CD8-positive, alpha-beta memory T cell (primary cell): ENCODE measurements at places on chromosomes 7 and 10.
A peak's percentile ranks its signal among the peaks of the same experiment; 100 is the strongest.

DNA sequence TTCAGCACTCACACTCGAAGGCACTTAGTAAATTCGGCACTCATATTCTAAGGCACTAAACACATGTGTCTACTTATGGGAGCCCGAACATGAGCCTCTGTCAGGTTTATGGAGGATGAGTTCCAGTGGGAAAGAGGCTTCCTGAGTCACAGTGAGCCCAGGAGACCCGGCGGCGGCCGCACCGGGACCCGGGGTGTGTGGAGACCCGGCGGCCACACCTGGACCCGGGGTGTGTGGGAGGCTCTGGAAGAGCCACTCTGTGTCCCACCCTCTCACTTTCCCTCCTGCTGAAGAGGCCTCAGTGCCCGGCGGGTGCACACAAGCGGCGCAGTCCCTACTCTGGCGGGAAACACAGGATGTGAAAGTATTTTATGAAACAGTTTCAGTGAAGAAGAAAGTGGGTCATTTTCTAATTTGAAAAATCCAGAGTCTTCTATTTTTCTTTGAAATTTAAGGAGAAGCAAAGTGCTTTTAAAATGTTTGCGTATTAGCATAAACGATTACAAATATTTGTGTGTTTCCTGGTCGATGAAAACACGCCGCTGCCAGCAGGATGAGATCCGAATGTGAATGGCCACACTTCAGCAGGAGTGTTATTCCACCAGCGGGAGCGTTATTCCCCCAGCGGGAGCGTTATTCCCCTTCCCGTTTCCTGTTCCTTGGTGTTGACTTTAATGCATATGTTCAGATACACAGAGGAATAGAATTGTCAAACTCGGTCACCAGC is 625.1 kb downstream of the DNAJB6 start:
- no peak for DNase-seq

GRCh38 chr7:1121886-1122831 is 34.2 kb downstream of the GPER1 start:
- no peak for DNase-seq

GRCh38 chr7:20681258-20681882 is 65.9 kb downstream of the ABCB5 start:
- no peak for DNase-seq

DNA sequence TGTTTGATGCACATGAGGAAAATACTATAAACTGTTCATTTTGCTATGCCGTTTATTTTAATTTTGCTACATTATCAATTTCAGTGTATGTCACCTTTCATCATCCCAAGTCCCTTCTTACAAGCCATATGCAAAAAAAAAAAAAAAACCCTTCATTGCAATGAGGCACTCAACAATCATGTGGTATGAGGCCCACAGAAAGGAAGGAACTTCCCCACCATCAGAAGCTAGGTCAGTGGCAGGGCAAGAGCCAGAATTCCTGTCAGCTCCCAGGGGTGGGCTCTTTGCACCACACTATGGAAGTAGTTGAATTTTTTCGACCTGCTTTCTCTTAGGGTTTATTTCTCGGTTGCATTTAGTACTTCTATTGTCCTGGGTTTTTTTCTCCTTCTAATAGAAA is 75.4 kb downstream of the NOC3L start:
- DNase-seq: no peak

GRCh38 chr7:8190119-8190895 is 71.7 kb downstream of the ICA1 start:
- peak; percentile 41 for DNase-seq

DNA sequence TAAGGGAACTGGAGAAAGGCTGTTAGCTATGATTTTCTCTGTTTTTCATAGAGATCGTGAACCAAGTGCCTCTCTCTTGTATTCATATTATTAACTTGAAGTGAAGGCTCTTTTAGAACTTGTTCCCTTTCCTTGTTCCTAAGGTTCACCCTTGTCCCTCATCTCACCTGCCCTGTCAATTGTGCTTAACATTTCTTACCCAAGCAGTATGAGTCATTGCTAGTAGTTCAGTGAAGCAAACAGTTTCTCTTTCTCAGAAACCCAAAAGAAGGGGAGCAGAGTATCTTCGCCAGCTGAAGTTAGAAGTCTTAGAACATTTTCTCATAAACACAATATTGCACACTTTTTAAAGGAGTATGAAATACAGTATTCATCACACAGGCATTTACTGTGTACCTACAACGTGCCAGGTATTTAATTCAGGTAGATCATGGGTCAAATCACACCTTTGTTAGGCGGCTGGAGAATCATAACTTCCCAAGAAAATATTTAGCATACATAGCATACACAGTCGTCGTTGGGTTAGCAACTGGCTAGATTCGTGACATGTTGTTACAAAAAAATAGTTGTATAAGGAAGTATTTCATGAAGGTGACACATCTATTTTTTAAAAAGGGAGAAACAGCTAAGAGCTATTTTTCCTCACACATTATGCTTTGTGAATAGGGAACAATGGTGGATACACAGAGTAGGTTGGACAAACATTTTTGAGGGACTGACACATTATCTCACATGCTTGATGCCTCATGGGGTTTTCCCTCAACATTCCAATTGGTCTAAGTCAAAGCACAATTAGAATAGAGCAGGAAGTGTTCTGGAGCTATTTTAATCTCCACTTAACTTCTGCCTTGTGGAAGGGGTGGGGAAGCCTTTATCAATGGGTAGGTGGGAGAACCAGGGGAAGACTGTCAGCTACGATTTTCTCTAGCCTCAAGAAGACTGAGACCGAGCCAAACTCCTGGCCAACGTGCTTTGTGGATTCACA is 13.2 kb downstream of the HDAC9 start:
- DNase-seq: no peak

DNA sequence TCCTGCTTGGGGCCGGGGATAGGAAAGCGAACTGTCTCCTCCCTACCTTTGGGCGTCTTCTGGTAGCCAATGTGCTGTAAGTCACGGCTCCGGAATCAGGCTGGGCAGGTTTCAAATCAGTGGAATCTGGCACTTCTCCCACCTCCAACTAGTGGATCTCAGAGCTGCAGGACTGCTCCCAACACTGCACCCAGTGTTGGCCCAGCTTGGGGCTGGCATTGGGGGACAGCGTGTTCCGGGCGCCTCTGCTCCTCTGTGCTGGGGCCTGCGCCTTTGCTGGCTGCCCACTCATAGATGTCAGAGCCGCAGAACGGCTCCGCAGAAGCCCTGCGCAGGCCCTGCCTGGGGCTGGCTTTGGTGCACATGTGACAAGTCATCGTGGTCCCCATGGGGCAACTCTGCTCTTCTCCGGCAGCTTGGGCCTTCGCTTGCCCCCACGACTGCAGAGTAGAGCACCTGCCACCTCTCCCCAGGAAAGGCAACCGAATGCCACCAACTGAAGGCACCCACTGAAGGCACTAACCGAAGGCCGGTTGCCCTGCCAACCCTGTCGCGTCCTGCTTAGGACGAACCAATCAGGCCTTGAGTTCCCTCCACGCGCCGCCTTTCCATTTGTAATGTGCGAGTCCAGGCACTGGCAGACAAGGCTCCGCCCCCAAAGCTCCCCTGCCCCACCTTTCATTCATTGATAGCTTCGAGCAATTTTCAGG is 85.5 kb upstream of the ABI1 start:
- no peak for DNase-seq

GRCh38 chr7:52695973-52696595 is 339.3 kb upstream of the POM121L12 start:
- no peak for DNase-seq

DNA sequence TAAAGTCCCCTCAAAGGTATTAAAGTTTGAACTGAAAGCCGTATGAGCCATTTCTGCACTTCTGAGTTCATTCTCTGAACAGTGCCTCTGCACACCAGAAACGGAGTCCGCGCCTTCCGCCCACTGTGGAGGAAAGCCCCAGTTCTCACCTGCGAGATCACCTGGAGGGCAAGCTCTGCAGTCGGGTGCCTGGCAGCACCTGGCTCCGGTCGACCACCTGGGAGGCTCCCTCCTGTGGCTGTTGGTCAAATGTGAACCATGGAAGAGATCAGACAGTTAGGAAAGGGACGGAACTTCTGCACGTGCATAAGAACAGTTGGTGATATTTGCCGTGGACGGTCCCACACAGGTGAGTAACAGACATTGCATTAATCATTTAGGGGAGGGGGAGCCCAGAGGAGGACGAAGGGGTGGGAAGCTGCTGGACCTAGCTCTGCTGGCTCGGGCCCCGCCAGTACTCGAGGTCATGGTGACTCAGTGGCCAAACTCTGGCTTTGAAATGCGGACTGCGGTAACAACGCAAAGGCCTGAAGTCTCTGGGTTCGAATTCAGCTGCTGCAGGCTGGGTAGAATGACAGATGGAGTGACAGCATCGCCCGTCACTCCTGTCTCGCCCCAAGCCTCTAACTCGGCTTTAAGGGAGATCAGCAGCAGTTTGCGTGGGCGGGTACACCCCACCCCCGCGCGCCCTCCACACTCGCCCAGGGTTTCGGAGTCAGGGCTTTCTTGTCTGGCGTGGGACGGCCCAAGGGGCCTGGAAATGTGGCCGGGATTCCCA is 1.7 kb upstream of the DPYSL4 start:
- no peak for DNase-seq

- DNase-seq: no peak
Measured at GRCh38 chr10:1687190-1687589, 50.1 kb downstream of the ADARB2 start.

DNA sequence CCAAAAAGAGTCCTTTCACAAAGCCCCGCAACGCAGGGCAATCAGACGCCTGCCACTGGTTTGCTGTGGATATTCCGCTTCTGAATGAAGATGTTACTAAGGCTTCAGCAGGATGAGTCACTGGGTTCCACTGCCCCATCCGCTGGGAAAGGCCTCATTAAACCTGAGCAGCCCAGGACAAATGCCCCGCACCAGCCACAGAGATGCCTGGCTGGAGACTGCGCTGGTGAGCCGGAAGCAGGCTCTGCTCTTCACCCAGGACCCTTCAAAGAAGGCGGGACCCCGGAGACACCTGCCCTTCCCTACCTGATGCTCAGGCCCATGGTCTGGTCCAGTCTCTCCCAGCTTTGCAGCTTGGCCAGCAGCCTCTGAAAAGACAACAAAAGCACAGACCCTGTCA is 19.8 kb downstream of the MAD1L1 start:
- DNase-seq: peak; percentile 27

- no peak for DNase-seq
Measured at GRCh38 chr10:102247734-102248133, 2.4 kb downstream of the GBF1 start.

DNA sequence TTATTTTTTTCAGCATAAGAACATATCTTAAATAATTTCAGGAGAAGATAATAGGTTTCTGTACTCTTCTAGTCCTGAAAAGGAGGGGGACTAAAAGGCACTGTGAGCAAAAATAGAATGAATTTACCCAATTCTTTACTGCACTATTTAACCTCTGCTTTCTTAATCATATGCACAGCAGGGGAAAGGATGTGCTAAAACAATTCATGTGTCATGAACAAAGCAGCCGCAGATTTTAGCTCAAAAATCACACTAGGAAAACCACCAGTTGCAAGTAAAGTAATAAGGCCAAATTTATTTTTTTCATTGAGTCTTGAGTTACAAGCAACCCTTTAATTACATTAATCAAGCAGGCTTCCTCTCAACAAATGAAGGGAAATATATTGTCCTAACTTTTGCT is 80.1 kb downstream of the CABCOCO1 start:
- no peak for DNase-seq

- DNase-seq: no peak
Measured at GRCh38 chr10:124494046-124494807, 32.6 kb downstream of the LHPP start.

- no peak for DNase-seq
Measured at GRCh38 chr10:13590886-13591285, 4.1 kb downstream of the PRPF18 start.

DNA sequence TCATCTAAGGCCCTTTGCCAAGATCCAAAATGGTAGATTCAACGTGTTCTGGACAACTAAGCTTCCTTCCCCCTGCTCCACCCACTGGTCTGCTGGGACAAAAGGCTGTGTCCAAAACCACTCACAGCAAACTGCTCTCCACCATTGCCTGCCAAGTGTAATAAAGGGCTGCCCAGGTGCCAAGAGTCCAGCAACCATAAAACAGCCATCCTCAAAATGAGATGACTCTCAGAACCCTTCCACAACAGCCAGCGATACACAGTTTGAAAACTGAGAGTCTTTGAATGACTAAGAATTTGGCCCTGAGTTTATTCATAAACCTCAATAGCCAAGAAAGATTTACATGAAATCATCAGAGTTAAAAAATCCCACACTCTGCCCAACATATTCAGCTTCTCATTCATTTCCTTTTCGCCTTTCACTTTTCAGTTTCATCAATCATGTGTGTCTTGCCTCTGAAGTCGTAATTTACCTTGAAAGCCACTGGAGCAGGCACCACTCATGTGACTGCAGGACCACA is 658.1 kb upstream of the MGMT start:
- DNase-seq: no peak

- DNase-seq: no peak
Measured at GRCh38 chr10:95445223-95445836, 115.8 kb downstream of the SORBS1 start.

DNA sequence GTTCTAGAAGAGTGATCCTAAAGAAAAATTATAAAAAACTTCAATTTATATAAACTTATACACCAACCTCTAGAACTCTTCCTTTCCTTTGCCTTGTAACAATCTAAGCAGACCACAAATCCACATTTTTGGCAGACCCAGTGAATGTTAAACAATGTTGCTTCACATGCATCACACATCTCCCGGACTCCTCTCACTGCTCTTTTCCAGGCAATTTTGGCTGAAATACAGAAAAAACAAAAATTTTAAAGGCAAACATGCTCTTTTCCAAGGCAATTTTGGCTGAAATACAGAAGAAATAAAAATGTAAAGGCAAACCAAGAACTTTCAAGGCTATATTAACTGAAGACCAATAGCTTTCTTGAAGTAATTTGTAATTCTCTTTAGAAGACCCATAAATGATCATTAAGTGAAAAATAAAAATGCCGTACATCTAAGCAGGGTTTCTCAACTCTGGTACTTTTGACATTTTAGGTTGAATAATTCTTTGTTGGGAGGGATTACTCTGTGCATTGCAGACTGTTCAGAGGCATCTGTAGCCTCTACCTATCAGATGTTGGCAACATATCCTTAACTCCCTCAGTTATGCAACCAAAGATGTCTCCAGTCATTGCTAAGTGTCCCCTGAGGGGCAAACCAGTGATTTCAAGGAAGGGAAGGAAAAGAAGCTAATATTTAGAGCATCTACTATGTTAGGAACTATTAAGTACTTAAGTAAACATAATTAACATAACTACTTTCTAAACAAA is 64.4 kb downstream of the NRBF2 start:
- no peak for DNase-seq

DNA sequence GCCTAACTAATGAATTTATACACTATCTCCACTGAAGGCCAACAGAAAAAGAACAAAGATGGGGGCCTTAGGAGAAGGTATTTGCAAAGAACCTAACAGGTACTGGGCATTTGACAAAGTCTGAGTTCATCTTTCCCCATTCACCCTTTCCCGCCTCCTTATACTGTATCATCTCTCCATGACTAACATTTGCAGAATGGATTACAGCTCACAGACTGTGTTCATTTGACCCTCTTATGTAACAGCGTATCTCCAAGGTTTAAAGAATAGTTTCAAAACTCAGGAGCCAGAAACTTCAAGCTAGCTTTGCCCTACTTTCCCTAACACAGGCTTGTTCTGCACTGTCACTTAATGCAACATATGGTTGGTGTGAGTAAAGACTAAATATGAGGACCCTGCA is 238.7 kb upstream of the CELF2 start:
- no peak for DNase-seq
